CD4-positive, alpha-beta T cell (primary cell): ENCODE measurements at places on chromosomes 7 and 10.
A peak's percentile ranks its signal among the peaks of the same experiment; 100 is the strongest.

DNA sequence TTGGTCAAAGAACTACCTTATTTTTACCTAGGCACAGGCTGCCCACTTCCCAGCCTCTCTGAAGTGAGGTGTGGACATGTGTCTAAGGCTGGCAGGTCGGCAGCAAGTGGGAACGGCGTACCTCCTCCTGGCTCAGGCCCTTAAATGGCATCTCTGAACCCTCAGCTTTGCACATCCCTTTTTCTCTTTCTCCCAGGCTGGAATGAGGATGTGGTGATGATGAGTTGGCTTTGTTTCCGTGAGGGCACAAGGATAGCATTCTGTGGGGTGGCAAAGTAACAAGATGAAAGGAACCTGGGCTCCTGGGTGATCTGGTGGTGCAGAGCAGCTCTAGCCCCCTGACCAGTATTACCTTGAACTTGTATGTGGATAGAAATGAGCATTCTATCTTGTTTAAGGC is 196.8 kb downstream of the REEP3 start:
- DNase-seq = no peak

- DNase-seq = peak; percentile 36
Observed at GRCh38 chr10:33612551-33612950, 278.1 kb upstream of the NRP1 start.

DNA sequence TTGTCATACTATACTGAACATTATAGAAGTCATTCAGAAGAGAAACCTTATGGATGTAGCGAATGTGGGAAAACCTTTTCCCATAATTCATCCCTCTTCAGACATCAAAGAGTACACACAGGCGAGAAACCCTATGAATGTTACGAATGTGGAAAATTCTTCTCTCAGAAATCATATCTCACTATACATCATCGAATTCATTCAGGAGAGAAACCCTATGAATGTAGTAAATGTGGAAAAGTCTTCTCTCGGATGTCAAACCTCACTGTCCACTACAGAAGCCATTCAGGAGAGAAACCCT is 19.4 kb downstream of the RBAK start:
- no peak for DNase-seq

DNA sequence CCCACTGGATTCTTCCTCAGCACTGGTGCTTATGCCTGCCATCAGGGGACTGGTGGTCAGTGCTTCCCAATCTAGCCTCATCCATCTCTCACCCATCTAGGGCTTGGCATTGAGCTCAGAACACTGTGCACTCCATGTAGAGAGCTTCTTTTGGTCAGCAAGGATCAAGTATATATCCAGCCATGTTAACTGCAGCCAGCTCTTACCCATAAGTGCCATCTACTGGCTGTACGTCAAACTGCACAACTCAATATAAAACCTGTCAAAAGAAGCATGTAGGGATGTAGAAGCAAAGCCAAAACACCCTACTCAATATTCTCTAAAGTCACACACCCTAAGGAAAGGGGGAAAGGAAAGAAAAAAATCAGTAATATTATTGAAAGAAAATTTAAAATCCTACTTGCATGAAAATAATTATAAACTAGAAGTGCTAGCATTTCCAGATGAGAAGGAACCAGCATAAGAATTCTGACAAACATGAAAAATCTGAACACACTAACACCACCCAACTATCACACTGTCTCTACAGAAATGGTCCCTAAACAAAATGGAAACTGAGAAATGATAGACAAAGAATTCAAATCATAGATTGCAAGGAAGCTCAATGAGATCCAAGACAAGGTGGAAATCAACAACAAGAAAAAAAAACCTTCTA is 531.1 kb upstream of the STEAP1 start:
- no peak for DNase-seq

- DNase-seq = no peak
Observed at GRCh38 chr7:44154703-44155102, 13.6 kb upstream of the MYL7 start.

GRCh38 chr7:85736085-85736484 is 549.2 kb upstream of the SEMA3D start:
- no peak for DNase-seq
